Activated CD8-positive, alpha-beta T cell treated with anti-CD3 and anti-CD28 coated beads, Interleukin-2, amount 10 ng/mL, durations not matched to agents 7 days and 5 days (primary cell): ENCODE measurements at places on chromosomes 3 and 15.

GRCh38 chr3:134614955-134615354 is 35.9 kb downstream of the KY start:
- no peak overlapping the region for H3K27ac ChIP-seq
- no peak overlapping the region for H3K4me3 ChIP-seq
- H3K4me1 ChIP-seq: no peaks in the 10 kb centered on the region
- H3K27me3 ChIP-seq: peaks cover 3% of the 10 kb centered on the region
- H3K36me3 ChIP-seq: no peaks in the 10 kb centered on the region

DNA sequence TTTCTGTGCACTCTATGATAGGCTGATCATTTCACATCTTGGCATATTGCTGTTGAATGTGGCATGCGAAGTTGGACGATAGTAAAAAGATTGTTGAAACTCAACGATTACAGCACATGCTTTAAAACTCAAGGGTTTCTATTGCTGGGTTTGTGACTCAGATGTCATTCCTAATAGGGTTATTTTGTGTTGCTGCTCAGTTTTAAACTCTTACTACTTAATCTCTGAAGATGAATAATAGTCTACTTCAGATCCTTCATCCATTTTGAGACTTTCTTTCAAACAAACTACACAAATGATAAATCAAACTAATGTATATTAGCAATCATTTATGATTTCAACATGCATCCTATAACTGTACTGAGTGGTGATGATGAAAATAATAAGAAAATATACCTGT is 71.3 kb upstream of the MBNL1 start:
- peaks cover 4% of the 10 kb centered on the region for H3K36me3 ChIP-seq
- DNase-seq: no peak
- peak overlapping the region; percentile 67 for H3K4me3 ChIP-seq

DNA sequence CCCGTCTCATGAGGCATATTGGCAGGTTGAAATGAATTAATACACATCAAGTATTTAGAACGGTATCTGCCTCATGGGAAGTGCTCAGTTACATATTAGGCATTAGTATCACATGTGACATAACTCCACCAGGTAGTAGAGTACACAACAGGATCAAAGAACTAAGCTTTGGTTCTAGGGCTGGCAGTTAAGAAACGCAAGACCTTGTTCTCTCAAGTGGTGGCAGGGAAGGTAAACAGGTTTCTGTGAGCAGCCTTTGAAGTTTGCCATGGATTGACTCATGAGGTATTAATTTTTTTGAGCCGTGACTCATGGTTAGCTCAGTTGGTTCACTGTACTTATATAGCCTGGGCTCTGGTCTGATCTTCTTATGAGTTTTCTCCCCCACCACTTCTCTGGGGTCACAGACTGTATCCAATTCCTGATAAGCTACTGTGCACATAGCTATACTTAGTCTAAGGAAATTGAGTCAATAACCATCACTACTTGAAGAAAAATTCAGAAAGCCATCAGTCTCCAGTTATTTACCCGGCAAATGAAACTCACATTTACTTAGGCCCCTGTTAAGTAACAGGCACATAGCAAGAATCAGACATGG is 155.6 kb upstream of the STT3B start:
- no peak overlapping the region for H3K27ac ChIP-seq
- H3K27me3 ChIP-seq: no peaks in the 10 kb centered on the region
- peaks cover 2% of the 10 kb centered on the region for H3K36me3 ChIP-seq
- H3K4me1 ChIP-seq: peaks cover 8% of the 10 kb centered on the region

DNA sequence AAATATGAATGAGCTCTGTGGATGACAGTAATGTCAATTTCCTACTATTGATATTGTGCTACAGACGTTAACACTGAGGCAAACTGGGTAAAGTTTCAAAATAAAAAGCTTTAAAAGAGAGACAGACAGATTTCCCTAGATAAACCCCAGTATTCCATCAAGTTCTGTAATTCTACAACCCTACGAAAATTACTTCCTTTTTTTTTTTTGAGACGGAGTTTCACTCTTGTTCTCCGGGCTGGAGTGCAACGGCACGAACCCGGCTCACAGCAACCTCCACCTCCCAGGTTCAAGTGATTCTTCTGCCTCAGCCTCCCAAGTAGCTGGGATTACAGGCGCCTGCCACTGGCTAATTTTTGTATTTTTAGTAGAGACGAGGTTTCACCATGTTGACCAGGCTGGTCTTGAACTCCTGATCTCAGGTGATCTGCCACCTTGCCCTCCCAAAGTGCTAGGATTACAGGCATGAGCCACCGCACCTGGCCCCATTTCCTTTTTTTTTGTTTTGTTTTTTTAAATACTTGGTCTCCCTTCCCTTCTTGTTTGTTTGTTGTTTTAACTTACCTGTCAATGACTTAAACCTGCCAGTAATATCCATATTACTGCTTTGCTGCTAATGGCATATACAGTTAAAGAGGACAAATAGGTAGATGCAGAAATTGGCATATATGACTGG is 57.2 kb downstream of the CBLB start:
- H3K27me3 ChIP-seq: no peaks in the 10 kb centered on the region
- H3K36me3 ChIP-seq: peaks cover 59% of the 10 kb centered on the region
- H3K27ac ChIP-seq: no peak overlapping the region
- H3K4me1 ChIP-seq: peaks cover 62% of the 10 kb centered on the region
- DNase-seq: no peak
- H3K4me3 ChIP-seq: no peak overlapping the region

DNA sequence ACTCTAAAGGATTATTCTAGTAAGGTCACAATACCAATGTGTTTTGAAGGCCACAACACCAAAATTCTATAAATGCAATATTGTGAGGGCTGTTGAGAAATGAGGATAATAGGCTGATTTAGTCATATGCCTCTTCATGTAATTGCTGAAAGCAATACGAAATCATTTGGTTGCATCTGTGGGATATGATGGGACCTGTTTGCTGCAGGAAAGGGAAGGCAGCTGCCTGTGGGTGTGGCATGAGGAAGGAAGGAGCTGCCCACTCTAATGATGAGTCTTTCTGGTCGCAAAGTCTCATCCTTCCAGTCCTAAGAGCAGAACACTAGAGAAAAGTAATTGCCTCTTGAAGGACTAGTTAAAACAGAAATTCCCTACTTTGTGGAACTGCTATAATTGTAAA is 245.3 kb upstream of the ZPLD1 start:
- H3K27ac ChIP-seq: no peak overlapping the region
- H3K27me3 ChIP-seq: no peaks in the 10 kb centered on the region
- no peaks in the 10 kb centered on the region for H3K36me3 ChIP-seq
- no peak for DNase-seq

DNA sequence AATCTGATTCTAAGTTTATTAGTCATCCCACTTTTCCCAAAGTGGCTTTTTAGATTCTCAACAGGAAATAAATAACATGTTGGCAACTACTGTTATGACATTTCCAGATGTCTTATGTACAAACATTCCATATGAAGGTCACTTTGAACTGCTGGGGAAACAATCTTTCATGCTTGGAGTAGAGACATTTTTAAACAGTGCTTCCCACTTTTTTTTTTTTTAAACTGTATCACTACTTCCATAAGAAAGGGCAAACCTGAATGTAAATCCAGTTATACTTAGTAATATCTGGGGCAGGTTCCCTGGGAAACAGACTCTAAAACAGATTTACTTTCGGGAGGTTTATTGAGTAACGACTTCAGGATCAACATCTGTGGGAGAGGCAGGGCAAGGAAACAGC is 473.8 kb downstream of the TAFA4 start:
- H3K4me1 ChIP-seq: no peaks in the 10 kb centered on the region
- H3K27me3 ChIP-seq: no peaks in the 10 kb centered on the region
- H3K27ac ChIP-seq: no peak overlapping the region
- no peak for DNase-seq
- no peaks in the 10 kb centered on the region for H3K36me3 ChIP-seq
- no peak overlapping the region for H3K4me3 ChIP-seq

DNA sequence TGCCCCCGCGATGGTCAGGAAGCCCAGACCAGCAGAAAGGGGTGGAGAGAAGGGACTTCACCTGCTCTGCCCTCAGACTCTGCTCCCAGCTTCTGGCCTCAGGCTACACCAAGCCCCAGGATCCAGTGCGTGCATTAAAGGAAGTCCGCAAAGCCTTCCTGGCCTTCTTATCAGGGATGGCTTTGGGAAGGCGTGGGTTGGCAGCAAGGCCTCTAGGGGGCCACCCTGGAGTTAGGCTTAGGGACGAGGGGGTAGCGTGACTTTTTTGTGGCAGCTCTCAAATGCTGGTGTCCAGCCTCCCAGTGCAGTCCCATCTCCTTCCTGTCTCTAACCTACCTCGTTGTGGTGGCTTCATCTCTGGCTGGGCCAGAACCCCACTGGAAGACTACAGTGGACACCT is 18.9 kb upstream of the RPL29 start:
- no peak overlapping the region for H3K27ac ChIP-seq
- DNase-seq: no peak
- H3K4me3 ChIP-seq: no peak overlapping the region
- peaks cover 3% of the 10 kb centered on the region for H3K27me3 ChIP-seq

GRCh38 chr15:51232581-51232980 is 105.8 kb downstream of the CYP19A1 start:
- peaks cover 7% of the 10 kb centered on the region for H3K4me1 ChIP-seq
- DNase-seq: no peak
- peaks cover 19% of the 10 kb centered on the region for H3K27me3 ChIP-seq
- H3K4me3 ChIP-seq: no peak overlapping the region
- no peak overlapping the region for H3K27ac ChIP-seq

DNA sequence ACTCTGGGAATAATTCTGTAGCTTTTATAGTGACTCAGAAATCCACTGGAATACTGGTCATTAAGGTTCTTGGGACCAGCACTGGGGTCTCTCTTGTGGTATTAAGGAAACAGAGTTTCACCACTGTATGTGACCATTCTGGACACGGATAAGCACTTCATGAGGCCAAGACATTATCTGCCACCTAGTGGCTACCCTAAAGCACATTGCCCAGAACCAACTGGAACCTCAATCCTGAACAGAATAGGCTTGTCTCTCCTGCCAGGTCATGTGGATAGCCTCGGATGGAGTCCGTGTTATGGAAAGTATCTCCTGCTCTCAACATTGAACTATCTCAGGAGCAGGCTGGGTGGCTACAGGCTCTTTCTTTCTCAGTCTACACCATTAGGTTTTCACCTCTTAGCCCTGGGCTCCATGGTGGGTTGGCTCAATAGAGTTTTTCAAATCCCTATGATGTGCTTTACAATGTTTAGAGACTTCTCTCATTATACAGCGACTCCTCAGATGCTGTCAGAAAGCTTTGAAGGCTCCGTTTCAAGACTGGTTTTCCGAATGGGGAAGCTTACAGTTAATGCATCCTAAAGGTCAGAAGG is 167.6 kb upstream of the ST8SIA2 start:
- H3K27ac ChIP-seq: no peak overlapping the region
- H3K36me3 ChIP-seq: no peaks in the 10 kb centered on the region
- peaks cover 11% of the 10 kb centered on the region for H3K27me3 ChIP-seq
- no peak for DNase-seq

- no peaks in the 10 kb centered on the region for H3K4me1 ChIP-seq
- H3K36me3 ChIP-seq: no peaks in the 10 kb centered on the region
- no peak overlapping the region for H3K4me3 ChIP-seq
- no peak overlapping the region for H3K27ac ChIP-seq
- no peak for DNase-seq
These were observed 192.8 kb downstream of the ULK4 start for GRCh38 chr3:41769106-41769505.

GRCh38 chr15:55573224-55573623 is 14.9 kb downstream of the PYGO1 start:
- no peak for DNase-seq
- H3K36me3 ChIP-seq: no peaks in the 10 kb centered on the region
- no peaks in the 10 kb centered on the region for H3K4me1 ChIP-seq
- H3K27ac ChIP-seq: no peak overlapping the region
- H3K4me3 ChIP-seq: no peak overlapping the region

DNA sequence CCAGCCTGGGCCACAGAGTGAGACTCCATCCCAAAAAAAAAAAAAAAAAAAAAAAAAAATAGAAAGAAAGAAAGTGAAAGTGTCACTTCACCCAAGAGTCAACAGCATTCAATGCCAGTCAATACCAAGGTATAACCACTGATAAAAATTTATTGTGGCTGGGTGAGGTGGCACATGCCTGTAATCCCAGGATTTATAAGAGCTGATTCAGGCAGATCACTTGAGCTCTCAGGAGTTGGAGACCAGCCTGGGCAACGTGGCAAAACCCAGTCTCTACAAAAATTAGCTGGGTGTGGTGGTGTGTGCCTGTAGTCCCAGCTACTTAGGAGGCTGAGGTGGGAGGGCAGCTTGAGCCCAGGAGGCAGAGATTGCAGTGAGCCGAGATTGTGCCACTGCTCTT is 46.5 kb upstream of the PIK3CB start:
- H3K27me3 ChIP-seq: no peaks in the 10 kb centered on the region
- H3K4me1 ChIP-seq: no peaks in the 10 kb centered on the region
- DNase-seq: no peak
- no peaks in the 10 kb centered on the region for H3K36me3 ChIP-seq
- no peak overlapping the region for H3K4me3 ChIP-seq
- no peak overlapping the region for H3K27ac ChIP-seq

GRCh38 chr15:94298364-94298763 is 67.0 kb downstream of the MCTP2 start:
- peaks cover 47% of the 10 kb centered on the region for H3K36me3 ChIP-seq
- peak overlapping the region; percentile 65 for H3K27ac ChIP-seq
- no peaks in the 10 kb centered on the region for H3K27me3 ChIP-seq
- no peak overlapping the region for H3K4me3 ChIP-seq
- H3K4me1 ChIP-seq: peaks cover 76% of the 10 kb centered on the region

DNA sequence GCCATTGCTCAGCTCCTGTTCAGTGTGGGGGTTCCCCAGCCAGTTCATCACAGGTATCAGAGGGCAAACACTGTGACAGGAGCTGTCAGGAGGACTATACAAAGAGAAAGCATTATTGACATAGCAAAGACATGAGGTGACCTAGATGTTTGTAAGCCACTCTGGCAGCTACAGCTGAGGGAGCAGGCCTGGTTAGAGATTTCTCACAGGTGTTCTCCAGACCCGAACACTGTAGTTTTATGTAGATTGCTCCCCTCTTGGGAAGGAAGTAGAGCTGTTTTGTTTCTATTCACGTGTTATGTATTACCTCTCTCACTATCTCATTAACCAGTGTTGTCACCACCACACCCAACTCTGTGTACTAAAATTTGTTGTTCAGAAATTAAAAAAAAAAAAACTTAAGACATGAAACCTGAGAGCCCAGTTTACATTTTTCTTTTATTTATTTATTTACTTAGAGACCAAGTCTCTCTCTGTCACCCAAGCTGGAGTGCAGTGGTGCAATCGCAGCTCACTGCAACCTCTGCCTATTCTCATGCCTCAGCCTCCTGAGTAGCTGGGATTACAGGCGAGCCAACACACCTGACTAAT is 123.7 kb downstream of the RBPMS2 start:
- DNase-seq: peak; percentile 39
- H3K27ac ChIP-seq: peak overlapping the region; percentile 77
- H3K36me3 ChIP-seq: peaks cover 7% of the 10 kb centered on the region
- peaks cover 28% of the 10 kb centered on the region for H3K4me1 ChIP-seq
